Prostate gland (tissue), 2 donors: ENCODE measurements at places on chromosomes 6 and 20. TPM values are rescaled to one million over a fixed set of nuclear protein-coding genes. Genes with fewer than 3 reads are reported as not detected.

DNA sequence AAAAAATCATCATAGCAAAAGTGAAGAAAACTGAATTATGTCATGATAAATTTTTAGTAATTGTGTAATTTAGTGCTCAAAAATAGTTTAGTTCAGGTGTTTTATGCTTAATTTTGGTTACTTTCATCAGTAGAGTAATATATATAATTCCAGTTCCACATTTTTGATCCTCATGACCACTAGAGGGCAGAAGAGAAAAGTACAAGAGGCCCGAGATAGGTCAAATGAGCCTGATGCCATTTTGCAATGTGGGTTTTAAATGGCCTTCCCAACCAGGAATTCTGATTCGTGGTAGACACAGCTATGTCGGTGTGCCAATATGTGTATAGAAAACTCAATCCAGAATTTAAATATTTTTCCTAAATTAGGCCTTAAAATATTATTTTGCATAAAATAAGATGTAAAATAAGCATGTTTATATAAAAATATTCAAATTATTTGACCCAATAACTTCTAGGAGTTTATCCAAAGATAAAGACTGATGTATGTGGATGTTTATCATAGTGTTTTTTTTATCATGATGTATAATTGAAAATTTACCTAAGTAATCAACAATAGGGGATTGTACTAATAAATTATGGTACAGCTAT is 159.7 kb upstream of the RPS6KA2 start:
- no peak overlapping the region for H3K4me3 ChIP-seq
- H3K4me1 ChIP-seq, result no peaks in the 10 kb centered on the region
- no peaks in the 10 kb centered on the region for H3K27me3 ChIP-seq
- DNase-seq, result peak; percentile 51

The GJA10 gene
- not detected for total RNA-seq

- no peak for DNase-seq
- H3K27me3 ChIP-seq, result no peaks in the 10 kb centered on the region
- peaks cover 16% of the 10 kb centered on the region for H3K4me1 ChIP-seq
- H3K27ac ChIP-seq, result no peak overlapping the region
Measured at GRCh38 chr6:7135755-7136154, 28.0 kb downstream of the RREB1 start.

DNA sequence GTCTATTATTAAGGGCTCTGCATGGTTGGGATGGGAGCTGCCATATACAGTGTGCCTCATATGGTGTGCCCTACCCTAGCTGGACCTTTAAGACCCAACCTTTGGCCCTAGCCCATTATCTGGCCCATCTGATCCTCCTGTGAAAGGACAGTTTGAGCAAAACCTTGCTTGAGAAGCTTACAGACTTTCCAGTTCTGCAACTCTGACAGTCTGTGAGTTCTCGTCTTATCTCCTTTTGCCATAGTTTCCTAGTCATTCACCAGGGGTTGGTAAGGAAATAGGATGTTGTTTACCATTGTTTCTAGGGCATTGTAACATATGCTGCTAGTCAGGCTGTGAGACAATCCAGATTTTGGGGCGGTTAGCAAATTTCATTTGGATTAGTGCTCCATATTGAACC is 17.2 kb downstream of the CTNNBL1 start:
- DNase-seq, result no peak
- H3K27me3 ChIP-seq, result no peaks in the 10 kb centered on the region
- peaks cover 7% of the 10 kb centered on the region for H3K4me1 ChIP-seq
- H3K4me3 ChIP-seq, result no peak overlapping the region

The CENPW gene
- 2.1 TPM for total RNA-seq

DNA sequence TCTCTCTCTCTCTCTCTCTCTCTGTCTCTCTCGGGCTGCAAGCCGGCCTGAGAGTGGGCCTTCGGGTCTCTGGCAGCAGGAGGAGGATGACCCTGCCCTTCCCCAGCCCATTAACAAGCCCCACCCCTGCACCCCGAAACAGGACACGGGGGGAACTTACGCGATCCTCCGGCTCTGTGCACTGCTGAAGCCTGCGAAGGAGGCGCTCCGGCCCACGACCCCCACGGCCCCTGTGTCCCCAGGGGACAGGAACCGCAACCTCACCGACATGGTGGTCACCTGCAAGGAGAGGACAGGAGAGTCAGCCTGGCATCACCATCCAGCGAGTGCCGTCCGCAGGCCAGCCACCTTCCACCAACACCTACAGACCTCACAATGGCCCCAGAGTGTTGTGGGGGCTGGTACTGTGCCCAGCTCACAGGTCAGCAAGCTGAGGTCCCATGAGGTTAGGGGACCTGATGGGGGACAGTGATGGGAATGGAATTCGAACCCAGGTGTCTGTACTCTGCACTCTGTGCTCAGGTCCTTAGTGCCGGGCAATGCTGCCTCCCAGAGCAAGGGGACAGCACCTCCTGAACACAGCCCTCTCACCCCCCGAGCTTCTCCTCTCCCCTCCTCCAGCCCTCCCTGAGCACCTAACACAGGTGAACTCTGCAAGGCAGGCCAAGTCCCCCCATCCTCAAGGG is 60.6 kb downstream of the RIPOR3 start:
- no peak overlapping the region for H3K27ac ChIP-seq
- H3K36me3 ChIP-seq, result no peaks in the 10 kb centered on the region
- H3K4me3 ChIP-seq, result no peak overlapping the region
- H3K4me1 ChIP-seq, result no peaks in the 10 kb centered on the region
- no peaks in the 10 kb centered on the region for H3K27me3 ChIP-seq

DNA sequence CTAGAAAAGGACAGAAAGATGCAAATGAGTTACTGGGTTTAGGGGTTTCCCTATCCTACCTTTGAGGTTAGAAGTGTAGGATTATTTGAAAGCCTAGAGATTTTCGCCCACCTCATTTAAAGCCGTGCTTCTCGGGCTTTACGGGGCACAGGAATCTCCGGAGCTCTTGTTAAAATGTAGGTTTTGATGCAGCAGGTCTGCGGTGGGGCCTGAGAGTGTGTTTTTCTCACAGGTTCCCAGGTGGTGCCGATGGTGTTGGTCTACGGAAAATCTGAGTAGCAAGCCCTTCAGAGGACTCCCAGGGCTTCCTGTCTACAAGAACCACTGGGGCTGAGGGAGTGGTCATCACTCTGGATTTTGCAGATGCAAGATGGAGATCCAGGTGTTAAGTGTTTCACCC is 47.5 kb downstream of the TRAM2 start:
- DNase-seq, result no peak
- H3K4me3 ChIP-seq, result no peak overlapping the region
- H3K27ac ChIP-seq, result no peak overlapping the region

DNA sequence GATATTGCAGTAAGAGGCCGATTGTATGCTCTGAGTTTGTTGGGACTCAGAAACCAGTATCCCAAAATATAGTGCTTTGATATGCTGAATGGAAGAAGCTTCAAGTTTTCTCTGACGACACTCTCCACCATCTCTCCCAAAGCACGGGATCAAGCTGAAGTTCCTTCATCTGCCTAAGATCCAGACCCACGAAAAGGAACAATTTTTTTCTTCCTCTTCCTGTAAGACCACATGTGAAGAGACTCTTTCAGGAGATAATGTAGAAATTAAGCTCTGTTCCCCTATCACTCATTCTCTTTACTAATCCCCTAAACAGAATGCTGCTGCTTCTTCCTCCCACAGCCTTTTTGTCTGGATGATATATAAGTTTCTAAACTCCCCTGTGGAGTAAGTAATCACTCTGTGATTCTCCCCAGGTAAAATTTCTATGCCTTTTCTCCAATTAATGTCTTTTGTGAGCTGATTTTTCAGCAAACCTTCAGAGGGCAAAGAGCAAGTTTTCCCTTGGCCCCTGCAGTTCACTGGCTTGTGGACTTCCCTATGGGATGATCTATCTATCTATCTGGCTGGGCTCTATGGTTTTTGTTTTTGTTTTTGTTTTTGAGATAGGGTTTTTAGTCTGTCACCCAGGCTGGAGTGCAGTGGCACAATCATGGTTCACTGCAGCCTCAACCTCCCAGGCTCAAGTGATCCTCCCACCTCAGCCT is 13.5 kb upstream of the PNRC1 start:
- no peaks in the 10 kb centered on the region for H3K36me3 ChIP-seq
- H3K27me3 ChIP-seq, result no peaks in the 10 kb centered on the region
- H3K4me3 ChIP-seq, result no peak overlapping the region

DNA sequence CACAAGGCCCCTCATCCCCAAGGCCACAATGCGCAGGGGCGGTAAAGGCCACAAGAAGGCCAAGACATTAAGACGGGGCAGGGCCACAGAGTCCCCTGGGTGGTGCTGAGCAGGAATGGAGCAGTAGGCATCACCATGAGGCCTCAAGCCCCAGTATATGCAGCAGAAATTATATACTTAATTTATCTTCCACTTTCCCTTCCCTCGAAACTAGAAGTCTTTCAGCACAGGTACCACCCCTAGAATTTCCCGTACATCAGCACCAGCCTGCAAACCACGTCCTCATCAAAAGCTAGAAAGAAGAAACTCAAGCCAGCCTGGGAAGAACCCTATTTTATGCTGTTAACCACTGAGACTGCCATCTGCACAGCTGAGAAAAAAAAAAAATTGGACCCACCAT is 89.4 kb downstream of the PLG start:
- H3K4me1 ChIP-seq, result no peaks in the 10 kb centered on the region
- no peak overlapping the region for H3K27ac ChIP-seq
- no peaks in the 10 kb centered on the region for H3K27me3 ChIP-seq
- no peaks in the 10 kb centered on the region for H3K36me3 ChIP-seq
- DNase-seq, result no peak

The MTFR2 gene
- total RNA-seq, result 2.9 TPM

The VWA7 gene
- total RNA-seq, result 13.0 TPM

- no peaks in the 10 kb centered on the region for H3K36me3 ChIP-seq
- no peak overlapping the region for H3K4me3 ChIP-seq
- H3K27me3 ChIP-seq, result no peaks in the 10 kb centered on the region
- DNase-seq, result no peak
- peak overlapping the region; percentile 22 for H3K27ac ChIP-seq
Measured at GRCh38 chr6:139134064-139134395, 850 bp upstream of the HECA start.

DNA sequence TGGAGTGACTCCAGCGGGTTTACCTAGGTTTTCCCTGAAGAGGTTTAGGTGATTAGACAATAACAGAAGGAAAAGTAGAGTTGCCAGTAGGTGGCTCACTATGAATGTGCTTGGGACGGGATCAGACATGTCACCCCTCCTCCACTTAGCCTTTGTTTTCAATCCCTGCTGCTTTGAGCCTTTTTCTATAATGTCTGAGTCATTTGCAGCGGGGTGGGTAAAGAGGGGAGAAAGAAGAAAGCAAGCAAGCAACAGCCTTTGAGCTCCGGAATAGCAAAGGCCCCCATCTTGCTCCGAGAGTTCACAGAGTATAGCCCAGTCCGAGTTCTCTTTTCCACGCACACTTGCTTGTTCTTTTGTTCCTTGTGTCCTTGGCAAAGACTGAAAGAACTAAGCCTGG is 129.1 kb downstream of the PACRG start:
- no peaks in the 10 kb centered on the region for H3K27me3 ChIP-seq
- H3K27ac ChIP-seq, result no peak overlapping the region
- H3K36me3 ChIP-seq, result no peaks in the 10 kb centered on the region
- no peaks in the 10 kb centered on the region for H3K4me1 ChIP-seq
- DNase-seq, result peak; percentile 57
- H3K4me3 ChIP-seq, result peak overlapping the region; percentile 7

DNA sequence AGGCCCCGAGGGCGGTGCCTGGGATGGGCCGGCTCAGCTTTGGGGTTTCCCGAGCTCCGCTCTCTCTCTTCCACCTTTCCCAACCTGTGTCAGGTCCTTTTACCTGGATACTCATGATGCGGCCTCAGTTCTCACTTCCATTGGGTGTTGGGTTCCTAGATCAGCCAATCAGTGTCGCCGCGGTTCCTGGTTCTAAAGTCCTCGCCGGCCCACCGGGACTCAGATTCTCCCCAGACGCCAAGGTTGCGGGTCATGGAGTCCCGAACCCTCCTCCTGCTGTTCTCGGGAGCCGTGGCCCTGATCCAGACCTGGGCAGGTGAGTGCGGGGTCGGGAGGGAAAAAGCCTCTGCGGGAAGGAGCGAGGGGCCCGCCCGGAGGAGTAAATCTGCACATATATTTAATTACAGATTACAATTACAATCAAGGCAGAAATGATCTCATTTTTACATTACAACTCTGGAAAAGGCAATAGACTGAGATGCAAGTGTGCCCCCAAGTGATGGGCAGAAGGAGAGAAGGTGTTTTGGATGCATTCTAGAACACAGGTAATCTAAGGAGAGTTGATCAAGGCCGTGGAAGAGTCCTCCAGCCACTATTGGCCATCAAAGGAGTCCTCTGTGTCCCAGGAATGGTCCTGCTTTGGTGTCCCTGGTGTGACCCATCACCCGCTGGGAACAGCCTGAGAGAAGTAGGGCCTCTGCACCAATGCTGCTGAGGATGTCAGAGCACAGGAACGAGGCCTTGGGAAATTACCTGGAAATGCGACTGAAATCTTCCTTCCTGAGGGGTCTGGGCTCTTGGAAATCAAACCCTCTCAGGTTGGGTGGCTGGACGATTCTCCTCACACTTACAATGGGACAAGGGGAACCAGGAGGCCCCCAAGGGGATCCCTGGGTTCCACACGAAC is 34.7 kb upstream of the MICB start:
- H3K4me1 ChIP-seq, result peaks cover 2% of the 10 kb centered on the region
- peak overlapping the region; percentile 60 for H3K27ac ChIP-seq
- peak; percentile 97 for DNase-seq
- peak overlapping the region; percentile 34 for H3K4me3 ChIP-seq

The DAAM2 gene
- 41.3 TPM for total RNA-seq

- no peak overlapping the region for H3K27ac ChIP-seq
- no peaks in the 10 kb centered on the region for H3K36me3 ChIP-seq
- H3K4me1 ChIP-seq, result no peaks in the 10 kb centered on the region
- no peak overlapping the region for H3K4me3 ChIP-seq
Measured at GRCh38 chr6:11404081-11404480, 133.5 kb upstream of the TMEM170B start.

GRCh38 chr20:52083627-52084232 is 107.8 kb downstream of the ZFP64 start:
- no peaks in the 10 kb centered on the region for H3K36me3 ChIP-seq
- no peaks in the 10 kb centered on the region for H3K4me1 ChIP-seq
- no peak overlapping the region for H3K4me3 ChIP-seq

The RAB44 gene
- 0.45 TPM for total RNA-seq

DNA sequence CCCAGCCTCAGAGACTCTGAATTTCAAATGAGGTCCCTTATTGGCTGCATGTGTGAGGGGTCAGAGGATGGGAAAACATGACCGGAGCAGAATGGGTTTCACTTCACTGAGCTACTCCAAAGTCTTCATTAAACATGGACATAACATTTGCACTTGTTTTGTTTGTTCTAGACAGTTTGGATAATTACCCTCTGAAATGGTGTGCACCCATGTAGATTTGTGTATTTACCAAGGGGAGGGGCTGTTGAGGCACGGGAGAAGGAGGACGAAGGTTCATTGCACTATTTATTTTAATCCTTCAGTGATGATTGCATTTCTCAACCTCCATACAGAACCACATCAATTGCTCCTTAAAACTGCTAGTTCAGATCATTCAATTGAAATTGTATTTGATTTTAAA is 364.2 kb downstream of the TFAP2B start:
- H3K27ac ChIP-seq, result no peak overlapping the region
- no peak for DNase-seq
- H3K36me3 ChIP-seq, result no peaks in the 10 kb centered on the region
- no peak overlapping the region for H3K4me3 ChIP-seq
